Pancreas (tissue), 10 donors: ENCODE measurements at places on chromosomes 11 and 22.

GRCh38 chr11:50333861-50334260 lies 301.2 kb downstream of the OR4C45 start:
- H3K4me1 ChIP-seq = no peaks in the 10 kb centered on the region
- no peak overlapping the region for H3K27ac ChIP-seq
- DNase-seq = no peak
- no peaks in the 10 kb centered on the region for H3K36me3 ChIP-seq

DNA sequence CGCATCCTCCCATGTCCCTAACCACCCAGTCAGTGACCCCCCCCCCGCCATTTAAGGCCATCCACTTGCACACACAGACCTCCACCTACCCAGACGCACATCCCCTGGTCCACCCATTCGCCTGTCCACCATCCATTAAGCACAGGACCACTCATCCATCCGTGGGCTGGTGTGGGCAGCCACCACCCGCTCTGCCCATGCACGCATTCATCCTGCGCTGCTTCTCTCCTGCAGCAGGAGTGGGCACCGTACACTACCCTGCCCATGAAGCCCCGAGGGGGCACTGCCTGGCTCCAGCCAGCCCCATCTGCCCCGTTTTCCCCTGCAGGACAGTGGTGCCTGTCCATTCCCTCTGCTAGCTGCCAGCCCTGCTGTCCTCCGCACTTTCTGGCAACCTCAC lies 3.9 kb upstream of the SLC16A8 start:
- no peak overlapping the region for H3K4me3 ChIP-seq
- no peaks in the 10 kb centered on the region for H3K27me3 ChIP-seq
- H3K27ac ChIP-seq = no peak overlapping the region
- no peaks in the 10 kb centered on the region for H3K4me1 ChIP-seq
- no peak for DNase-seq

DNA sequence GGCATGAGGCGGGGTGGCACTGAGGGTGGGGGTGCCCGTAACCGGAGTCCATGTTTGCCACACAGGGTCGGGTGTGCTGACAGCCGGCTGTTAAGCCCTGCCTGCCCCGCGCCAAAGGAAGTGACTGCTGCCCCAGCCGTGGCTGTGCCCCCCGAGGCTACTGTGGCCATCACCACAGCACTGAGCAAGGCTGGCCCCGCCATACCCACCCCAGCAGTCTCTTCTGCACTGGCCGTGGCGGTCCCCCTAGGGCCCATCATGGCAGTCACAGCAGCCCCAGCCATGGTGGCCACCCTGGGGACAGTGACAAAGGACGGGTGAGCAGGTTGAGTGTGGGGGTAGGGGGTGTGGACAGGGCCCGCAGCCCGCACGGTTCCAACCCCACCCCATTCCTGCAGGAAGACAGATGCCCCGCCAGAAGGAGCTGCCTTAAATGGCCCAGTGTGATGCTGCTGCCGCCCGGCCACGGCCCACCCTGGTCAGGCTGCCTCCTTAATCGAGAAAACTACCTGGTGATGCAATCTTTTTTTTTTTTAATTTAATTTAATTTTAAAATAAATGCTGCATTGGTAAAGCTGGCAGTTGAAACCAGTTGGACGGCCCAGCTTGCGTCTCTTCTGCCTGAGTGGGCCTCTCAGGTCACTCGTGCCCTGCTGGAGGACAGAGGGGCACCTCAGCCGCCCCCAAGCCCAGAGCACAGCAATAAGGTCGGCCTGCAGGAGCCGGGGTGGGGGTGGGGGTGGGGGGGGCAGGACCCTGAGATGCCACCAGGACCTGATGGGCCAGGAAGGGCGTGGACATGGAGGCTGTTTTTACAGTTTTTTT lies 30.8 kb downstream of the SBF1 start:
- H3K36me3 ChIP-seq = peaks cover 54% of the 10 kb centered on the region
- no peak overlapping the region for H3K27ac ChIP-seq
- no peaks in the 10 kb centered on the region for H3K4me1 ChIP-seq
- H3K27me3 ChIP-seq = no peaks in the 10 kb centered on the region
- H3K4me3 ChIP-seq = no peak overlapping the region

- H3K4me3 ChIP-seq = no peak overlapping the region
- no peak for DNase-seq
- no peaks in the 10 kb centered on the region for H3K27me3 ChIP-seq
- no peak overlapping the region for H3K27ac ChIP-seq
- no peaks in the 10 kb centered on the region for H3K36me3 ChIP-seq
Measured at GRCh38 chr11:85021058-85021457, 606.1 kb downstream of the DLG2 start.
